ENCODE measurements at places on chromosomes 12 and 14.

GRCh38 chr14:23005451-23006187, 4.3 kb downstream of the C14orf93 start:
- peak overlapping the region; percentile 94 for H3K4me3 ChIP-seq
- no peak for DNase-seq
- H3K36me3 ChIP-seq = peaks cover 5% of the 10 kb centered on the region
- peak overlapping the region; percentile 98 for H3K27ac ChIP-seq

GRCh38 chr12:131929581-131930456, 743 bp downstream of the PUS1 start:
- H3K27ac ChIP-seq = peak overlapping the region; percentile 97
- H3K27me3 ChIP-seq = no peaks in the 10 kb centered on the region
- DNase-seq = peak; percentile 58
- H3K4me1 ChIP-seq = peaks cover 26% of the 10 kb centered on the region
- H3K4me3 ChIP-seq = peak overlapping the region; percentile 98

DNA sequence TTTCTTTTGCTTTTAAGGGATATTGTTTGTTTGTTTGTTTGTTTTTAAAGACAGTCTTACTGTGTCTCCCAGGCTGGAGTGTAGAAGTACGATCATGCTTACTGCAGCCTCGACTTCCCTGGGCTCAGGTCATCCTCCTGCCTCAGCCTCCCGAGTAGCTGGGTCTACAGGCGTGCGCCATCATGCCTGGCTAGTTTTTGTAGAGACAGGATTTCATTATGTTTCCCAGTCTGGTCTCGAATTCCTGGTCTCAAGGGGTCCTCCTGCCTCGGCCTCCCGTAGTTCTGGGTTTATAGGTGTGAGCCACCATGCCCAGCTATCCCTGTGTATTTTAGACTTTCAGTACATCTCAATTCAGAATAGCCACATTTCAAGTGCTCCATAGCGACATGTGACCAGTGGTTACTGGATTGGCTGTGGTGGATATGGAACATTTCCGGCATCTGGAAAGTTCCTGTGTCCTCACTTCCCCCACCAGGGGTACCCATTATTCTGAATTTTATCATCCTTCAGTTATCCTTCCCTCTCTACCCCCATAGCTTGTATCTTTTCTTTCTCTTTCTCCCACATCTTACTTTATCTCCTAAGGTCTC, 61.1 kb downstream of the HRK start:
- H3K36me3 ChIP-seq = no peaks in the 10 kb centered on the region
- H3K27ac ChIP-seq = no peak overlapping the region
- peak overlapping the region; percentile 20 for H3K4me3 ChIP-seq

DNA sequence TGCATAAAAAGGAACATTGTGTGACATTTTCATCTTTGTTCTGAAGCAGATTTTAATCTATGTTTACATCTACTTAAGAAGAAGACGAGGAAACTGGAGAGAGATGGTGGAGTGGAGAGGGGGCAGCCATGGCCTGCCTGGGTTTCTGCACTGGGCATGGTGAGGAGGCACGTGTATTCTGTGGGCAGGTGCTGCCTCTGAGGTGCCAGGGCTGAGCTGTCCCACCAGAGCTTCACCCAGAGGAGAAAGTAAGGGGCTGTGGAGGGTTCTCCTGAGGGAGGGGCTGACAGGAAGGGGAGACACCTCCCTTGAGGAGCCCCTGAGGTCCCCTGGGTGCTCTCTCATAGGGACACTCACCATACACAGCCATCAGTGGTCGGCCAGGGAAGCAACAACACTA, 372.4 kb upstream of the OR4E1 start:
- peak overlapping the region; percentile 75 for H3K27ac ChIP-seq
- H3K27me3 ChIP-seq = peaks cover 2% of the 10 kb centered on the region
- H3K4me1 ChIP-seq = peaks cover 48% of the 10 kb centered on the region
- no peaks in the 10 kb centered on the region for H3K36me3 ChIP-seq
- peak overlapping the region; percentile 43 for H3K4me3 ChIP-seq

GRCh38 chr14:55846826-55847446, 266.9 kb downstream of the KTN1 start:
- H3K4me3 ChIP-seq = no peak overlapping the region
- no peaks in the 10 kb centered on the region for H3K36me3 ChIP-seq
- no peaks in the 10 kb centered on the region for H3K4me1 ChIP-seq
- H3K27me3 ChIP-seq = peaks cover 3% of the 10 kb centered on the region
- no peak overlapping the region for H3K27ac ChIP-seq

DNA sequence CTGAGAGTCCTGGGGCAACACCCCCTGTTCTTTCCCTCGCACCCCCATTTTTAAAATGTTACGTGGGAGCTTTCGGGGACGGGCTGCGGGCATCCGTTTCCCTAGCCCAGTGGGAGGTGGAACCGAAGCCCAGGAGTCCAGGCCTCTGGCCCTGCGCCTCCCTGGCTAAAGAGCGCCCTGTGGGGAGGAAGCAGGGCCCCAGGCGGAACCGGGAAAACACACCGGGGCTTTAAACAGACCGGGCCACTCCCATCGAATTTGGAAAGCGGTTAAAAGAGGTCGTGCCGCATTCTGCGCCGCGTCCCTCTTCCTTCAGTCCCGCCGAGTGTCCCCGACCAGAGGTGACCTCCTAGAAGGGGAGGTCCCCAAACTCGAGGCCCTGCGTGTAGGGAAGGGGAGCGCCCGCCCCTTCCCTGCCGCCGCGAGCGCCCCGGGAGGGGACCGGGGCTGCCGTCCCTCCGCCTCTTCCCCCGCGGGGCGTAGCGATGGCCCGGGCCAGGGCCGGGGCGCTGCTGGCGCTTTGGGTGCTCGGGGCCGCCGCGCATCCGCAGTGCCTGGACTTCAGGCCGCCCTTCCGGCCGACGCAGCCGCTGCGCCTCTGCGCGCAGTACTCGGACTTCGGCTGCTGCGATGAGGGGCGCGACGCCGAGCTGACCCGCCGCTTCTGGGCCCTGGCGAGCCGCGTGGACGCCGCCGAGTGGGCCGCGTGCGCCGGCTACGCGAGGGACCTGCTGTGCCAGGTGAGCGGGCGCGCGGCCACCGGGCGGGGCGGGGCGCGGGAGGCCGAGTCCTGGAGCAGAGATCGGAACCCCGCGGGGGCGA, at the start of gene HHIPL1:
HHIPL1 (plus strand) TSS at position 407 of the 822 bp plus-strand sequence; CDS start at position 486, 79 bp downstream.
- no peak within 1 kb of the TSS for H3K27ac ChIP-seq
- no peaks in the 10 kb centered on the region for H3K36me3 ChIP-seq
- H3K4me3 ChIP-seq = no peak within 1 kb of the TSS
- peaks cover 31% of the 10 kb centered on the region for H3K27me3 ChIP-seq
- no peak for DNase-seq

GRCh38 chr12:128823216-128823915, 392 bp downstream of the SLC15A4 start:
- H3K4me3 ChIP-seq = peak overlapping the region; percentile 86
- H3K36me3 ChIP-seq = peaks cover 18% of the 10 kb centered on the region
- DNase-seq = peak; percentile 23
- H3K4me1 ChIP-seq = peaks cover 39% of the 10 kb centered on the region

DNA sequence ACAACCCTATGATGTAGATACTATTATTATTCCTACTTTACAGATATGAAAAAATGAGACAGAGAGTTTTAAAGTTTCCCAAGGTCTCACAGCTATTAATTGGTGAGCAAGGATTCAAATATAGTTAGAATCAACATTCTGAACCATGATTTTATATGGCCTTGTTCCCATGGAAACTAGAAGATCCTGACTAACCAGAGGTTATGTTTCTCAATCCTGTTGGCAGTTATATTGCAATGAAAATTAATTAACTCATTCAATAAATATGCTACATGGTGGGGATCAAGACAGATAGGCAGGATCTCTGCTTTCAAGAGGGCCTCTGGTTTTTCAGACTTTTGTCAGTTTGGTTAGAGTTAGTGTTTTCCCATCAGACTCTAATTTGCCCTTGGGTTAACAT, 9.3 kb upstream of the FUT8 start:
- no peak for DNase-seq
- no peak overlapping the region for H3K4me3 ChIP-seq
- H3K4me1 ChIP-seq = peaks cover 11% of the 10 kb centered on the region
- H3K27me3 ChIP-seq = no peaks in the 10 kb centered on the region
- no peak overlapping the region for H3K27ac ChIP-seq

- H3K4me3 ChIP-seq = no peak overlapping the region
- H3K36me3 ChIP-seq = no peaks in the 10 kb centered on the region
- H3K4me1 ChIP-seq = peaks cover 17% of the 10 kb centered on the region
- no peak overlapping the region for H3K27ac ChIP-seq
Measured at GRCh38 chr12:51837286-51837685, 11.2 kb downstream of the FIGNL2 start.

GRCh38 chr14:91873471-91874415, 6.4 kb upstream of the TC2N start:
- H3K27me3 ChIP-seq = no peaks in the 10 kb centered on the region
- H3K27ac ChIP-seq = peak overlapping the region; percentile 95
- peak overlapping the region; percentile 69 for H3K4me3 ChIP-seq
- H3K36me3 ChIP-seq = peaks cover 10% of the 10 kb centered on the region
- DNase-seq = peak; percentile 91

GRCh38 chr12:27344246-27344645, 11.6 kb downstream of the BMAL2 start:
- no peak for DNase-seq
- no peak overlapping the region for H3K27ac ChIP-seq
- H3K4me1 ChIP-seq = no peaks in the 10 kb centered on the region
- H3K4me3 ChIP-seq = no peak overlapping the region
- peaks cover 2% of the 10 kb centered on the region for H3K27me3 ChIP-seq

- H3K27me3 ChIP-seq = no peaks in the 10 kb centered on the region
- H3K27ac ChIP-seq = no peak overlapping the region
- H3K4me1 ChIP-seq = no peaks in the 10 kb centered on the region
- no peak overlapping the region for H3K4me3 ChIP-seq
- DNase-seq = no peak
Measured at GRCh38 chr12:95608252-95609033, 57.2 kb upstream of the USP44 start.

DNA sequence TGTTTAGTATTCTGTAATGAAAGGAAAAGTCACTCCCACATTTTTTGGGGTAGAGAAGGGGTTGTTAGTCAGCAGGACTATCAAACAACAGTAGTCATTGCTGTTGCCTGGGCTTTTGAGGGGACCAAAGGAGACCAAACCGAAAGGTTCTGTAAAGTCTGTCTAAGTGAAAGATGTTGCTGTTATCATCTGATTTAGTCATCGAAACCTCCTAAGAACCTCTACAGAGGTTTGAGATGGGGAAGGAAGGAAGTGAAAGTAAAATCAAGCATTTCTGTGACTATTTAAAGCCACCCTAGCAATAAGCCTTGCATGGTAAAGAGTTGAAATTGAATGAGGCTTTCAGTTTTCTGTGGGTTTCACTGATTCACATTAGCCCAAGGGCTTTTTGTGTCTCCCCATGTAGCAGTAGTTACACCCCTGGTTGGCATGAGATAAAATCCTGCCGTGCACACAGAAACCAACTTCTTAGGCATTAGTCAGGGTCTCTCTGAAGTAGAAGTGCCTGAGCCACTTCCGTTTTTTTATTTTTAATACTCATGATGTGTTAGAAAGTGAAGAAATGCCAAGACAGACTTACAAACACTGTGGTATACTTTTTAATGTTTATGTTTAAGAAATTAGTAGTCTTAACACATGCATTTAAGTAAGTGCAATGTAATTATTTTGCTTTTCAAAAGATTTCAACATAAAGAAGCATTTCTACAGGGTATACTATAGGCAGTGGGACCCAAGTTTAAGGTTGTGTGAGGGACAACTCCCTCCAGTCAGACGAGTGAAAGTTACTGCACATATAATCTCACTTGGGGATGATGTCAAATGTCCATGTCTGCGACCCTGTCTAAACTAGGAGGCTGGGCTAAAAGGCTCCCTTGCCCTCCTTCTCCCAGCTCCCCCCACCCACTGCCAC, 50.4 kb downstream of the DYRK2 start:
- H3K4me1 ChIP-seq = peaks cover 71% of the 10 kb centered on the region
- H3K27me3 ChIP-seq = no peaks in the 10 kb centered on the region
- peak; percentile 74 for DNase-seq
- peak overlapping the region; percentile 70 for H3K4me3 ChIP-seq
- peaks cover 7% of the 10 kb centered on the region for H3K36me3 ChIP-seq

DNA sequence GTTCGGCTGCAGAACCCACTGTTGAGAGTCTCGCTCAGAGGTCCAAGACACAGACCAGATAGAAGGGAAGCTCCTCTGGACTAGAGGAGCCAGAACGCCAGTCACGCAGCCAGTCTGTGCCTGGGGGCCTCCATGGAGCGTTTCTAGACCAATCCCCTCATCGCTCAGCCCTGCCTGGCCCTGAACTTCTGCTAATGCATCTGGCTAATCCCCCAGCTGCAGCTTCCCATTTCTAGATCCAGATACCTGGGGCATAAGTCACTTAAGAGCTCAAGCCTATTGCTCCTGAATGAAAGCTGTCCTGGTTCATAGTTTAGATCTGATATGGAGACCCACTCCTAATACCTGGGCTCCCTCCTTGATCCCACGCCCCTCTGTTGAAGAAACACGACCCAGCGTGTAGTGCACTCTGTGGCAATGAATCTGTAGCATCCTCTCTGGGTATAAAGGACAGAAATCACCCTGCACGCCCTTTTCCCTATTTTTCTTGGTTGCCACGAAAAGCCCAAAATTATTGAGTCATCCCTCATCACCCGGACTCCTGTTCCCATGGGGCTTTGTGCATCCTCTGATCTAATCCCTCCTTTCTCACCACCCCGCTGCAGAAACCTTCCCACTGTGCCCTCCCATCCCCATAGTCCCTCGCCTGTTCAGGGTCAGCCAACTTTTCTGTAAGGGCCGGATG, 341.6 kb upstream of the FKBP4 start:
- no peak overlapping the region for H3K4me3 ChIP-seq
- no peaks in the 10 kb centered on the region for H3K36me3 ChIP-seq
- DNase-seq = no peak
- peaks cover 4% of the 10 kb centered on the region for H3K27me3 ChIP-seq

DNA sequence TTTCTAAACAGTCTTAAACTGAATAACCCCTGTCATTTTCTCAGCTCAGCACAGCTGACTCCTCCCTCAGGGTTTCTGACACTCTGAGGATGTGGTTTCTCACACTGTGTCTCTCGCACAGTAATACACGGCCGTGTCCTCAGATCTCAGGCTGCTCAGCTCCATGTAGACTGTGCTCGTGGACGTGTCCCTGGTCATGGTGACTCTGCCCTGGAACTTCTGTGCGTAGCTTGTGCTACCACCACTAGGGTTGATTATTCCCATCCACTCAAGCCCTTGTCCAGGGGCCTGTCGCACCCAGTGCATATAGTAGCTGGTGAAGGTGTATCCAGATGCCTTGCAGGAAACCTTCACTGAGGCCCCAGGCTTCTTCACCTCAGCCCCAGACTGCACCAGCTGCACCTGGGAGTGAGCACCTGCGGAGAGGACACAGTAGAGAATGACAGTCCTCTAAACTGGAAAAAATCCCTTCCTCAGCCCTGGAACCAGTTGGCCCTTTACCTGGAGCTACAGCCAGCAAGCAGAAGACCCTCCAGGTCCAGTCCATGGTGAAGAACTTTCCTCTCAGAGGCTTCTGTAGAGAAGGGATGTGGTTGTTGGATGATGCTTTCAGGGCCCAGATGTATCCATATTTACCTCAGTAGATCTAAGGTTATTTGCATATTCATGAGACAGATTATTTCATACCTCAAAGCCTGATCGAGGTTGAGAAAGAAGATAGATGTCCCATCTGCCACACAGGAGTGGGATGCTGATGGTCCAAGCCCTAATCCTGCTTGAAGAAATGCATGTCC, 984.8 kb downstream of the TMEM121 start:
- peak overlapping the region; percentile 93 for H3K27ac ChIP-seq
- H3K4me3 ChIP-seq = peak overlapping the region; percentile 56

Data from activated CD8-positive, alpha-beta T cell treated with anti-CD3 and anti-CD28 coated beads, Interleukin-2, amount 10 ng/mL, durations not matched to agents 7 days and 5 days (primary cell).